Activated T-helper 17 cell treated with anti-CD3 and anti-CD28 coated beads, Interleukin-2, amount 50 U/mL, for 72 hours (primary cell): ENCODE measurements at places on chromosomes 3 and 15. TPM values are rescaled to one million over a fixed set of nuclear protein-coding genes. Genes with fewer than 3 reads are reported as not detected.

BUB1B gene
- total RNA-seq, result 99.5 TPM

PEX11A gene
- total RNA-seq, result 2.1 TPM

DNA sequence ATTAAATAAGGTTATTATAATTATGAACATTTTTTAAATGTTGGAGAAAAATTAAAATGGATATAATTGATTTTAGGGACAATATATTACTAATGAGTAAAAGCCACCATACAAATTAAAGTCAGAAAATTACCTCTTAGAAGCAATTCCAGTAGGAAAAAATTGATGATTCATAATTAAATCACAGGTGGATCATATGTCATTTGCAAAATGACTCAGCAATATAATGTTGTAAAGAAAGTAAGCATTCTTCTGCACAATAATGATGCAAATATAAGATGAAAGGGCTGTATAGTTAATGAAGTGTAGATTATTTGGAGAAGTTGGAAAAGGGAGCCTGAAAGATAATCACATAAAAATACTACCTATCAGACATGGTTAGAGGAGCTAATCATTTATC, 25.8 kb downstream of the ZPLD1 start:
- ATAC-seq, result no peak

GRCh38 chr3:100463002-100463401, 29.4 kb upstream of the TMEM45A start:
- ATAC-seq, result peak; percentile 85

DNA sequence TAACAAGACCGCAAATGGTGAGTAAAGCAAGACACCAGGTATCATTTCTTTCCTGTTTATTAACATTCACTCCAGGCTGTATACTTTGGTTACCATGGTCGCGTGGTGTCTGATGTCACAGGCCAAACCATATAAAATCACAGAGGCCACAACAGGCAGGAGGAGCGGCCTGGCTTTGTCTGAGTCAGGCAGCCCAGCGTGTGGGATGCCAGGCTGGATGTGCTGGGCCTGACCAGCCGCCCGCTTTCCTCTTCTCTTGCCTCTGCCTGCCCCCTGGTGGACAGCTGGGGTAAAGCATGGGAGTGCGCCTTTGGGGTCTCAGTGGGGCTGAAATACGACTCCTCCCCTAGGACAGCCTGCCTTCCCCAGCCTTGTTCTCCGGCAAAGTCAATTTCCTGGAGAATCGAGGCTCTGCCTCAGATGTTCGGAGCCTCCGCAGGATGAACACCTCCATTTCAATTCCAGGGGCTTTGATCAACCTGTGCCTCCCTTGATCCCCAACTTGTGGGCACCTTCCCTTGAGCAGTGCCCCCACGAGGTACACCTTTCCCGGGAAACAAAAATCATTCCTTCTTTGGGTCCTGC, 78.2 kb downstream of the CCNL1 start:
- peak; percentile 95 for ATAC-seq
